ENCODE measurements at places on chromosomes 13 and 19.

DNA sequence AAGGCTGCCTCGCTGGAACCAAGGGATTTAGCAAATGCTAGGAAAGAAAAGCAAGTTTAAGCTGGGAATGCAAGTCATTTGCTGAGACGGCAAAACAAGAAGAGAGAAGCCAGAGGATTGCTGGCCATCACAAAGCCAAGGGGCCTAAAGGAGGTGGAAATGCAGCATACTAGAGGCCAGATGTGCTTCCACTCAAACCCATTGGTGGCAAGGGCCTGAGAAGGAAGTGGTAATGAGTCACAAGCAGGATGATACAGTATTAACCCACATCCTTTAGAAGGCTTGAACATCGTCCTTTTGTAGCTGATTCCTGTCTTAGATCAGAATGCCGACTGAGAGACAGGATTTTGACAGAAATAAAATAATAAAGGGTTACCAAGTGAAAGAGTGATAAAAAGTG, 68.2 kb downstream of the ITGBL1 start:
- DNase-seq: peak; percentile 25

DNA sequence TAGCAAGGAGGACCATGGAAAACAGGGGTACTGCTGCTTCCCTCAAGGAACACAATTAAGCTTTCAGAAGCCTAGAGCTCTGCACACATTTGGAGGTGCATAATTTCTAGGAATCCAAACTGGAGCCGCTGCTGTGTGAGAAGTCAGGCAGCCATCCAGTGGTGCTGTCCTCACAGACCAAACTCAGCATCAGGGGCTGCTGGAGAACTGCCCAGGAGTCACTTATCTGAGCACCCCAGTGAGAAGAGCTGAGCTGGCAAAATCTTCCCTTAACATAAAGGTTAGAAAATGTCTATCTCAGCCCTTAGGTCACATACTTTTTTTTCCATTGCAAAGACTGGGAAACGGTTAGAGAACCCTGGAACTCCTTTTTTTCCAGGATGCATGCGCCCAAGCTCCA, 72.8 kb downstream of the ATP7B start:
- DNase-seq: no peak

DNA sequence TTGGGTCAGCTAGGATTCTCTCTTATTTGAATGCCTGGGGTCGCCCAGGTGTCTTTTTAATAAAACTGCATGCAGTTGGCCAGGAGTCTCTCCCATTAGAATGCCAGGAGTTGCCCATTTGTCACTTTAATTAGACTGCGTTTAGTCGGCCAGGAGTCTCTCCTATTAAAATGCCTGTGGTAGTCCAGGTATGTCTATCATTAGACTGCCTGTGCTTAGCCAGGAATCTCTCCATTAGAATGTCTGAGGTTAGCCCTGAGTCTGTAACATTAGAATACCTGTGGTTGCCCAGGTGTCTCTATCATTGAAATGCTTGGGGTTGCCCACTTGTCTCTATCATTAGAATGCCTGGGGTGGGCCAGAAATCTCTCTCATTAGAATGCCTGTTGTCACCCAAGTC, 1470.9 kb downstream of the UQCRFS1 start:
- DNase-seq: no peak

DNA sequence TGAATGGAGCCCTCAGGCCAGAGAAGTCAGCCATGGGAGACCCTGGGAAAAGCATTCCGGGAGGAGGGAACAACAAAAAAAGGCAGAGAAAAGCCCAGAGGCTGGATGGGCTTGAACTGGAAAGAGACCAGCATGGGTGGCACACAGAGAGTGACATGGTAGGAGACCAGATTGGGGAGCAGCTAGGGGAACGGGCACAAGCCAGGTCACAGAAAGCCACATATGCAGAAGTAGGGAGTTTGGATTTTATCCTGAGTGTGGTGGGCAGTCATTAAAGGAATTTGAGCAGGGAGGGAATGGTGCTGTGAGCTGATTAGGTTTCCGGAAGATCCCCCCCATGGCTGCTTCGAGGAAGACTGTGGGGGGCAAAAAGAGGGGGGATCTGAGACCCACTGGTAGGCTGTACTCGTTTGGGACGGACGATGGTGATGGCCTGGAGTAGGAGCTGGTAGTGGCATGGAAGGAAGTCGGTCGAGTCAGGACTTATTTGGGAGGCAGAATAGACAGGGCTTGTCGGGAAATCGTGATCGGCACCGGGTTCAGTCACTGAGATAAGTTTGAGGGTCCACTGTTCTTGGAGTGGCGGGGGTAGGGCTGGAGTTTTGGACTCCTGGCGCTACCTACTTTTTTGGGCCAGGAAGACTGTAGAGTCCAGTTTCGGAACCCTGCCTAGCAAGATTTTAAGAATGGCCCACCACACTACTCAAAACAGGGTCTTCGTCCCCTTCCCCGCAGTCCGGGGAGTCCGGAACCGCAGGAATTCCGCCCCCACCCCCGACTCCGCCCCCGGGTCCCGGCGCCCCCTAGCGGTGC, 949 bp downstream of the SERTAD1 start:
- DNase-seq: peak; percentile 22

GRCh38 chr13:52793515-52794061, 54.0 kb upstream of the CNMD start:
- no peak for DNase-seq

- DNase-seq: no peak
These were observed 616 bp downstream of the CDX2 start for GRCh38 chr13:27968316-27969081.

DNA sequence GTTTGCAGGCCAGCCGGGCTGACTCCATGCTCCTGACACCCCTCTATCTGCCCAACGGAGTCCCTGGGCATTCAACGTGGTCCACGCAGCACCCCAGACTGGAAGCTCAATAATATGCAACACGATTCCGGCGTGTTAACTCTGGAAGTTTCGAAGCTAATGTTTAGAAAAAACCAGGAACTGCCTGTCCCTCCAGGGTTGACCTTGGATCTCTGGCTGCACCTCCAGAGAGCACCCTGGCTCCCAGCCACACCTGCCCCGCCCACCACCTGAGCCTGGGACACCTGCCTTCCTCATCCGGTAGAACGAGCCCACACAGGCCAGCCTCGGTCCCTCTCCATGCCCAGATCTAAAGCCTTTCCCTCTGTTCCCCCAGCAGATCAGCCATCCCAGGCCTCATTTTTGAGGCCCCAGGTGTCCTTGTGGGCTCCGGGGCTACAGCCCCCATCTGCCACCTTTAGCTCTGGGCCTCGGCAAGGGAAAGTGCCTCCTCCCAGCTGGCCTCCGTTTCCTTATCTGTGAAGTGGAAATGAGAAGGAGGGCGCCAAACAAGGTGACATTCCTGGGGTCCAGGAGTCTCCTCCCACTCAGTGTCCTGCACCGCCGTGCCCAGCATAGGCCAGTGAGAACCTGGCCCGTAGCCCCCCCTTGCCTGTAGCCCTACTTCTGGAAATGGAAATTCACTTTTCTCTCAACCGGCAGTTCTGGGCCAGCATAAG, 38.7 kb downstream of the KLF2 start:
- no peak for DNase-seq

DNA sequence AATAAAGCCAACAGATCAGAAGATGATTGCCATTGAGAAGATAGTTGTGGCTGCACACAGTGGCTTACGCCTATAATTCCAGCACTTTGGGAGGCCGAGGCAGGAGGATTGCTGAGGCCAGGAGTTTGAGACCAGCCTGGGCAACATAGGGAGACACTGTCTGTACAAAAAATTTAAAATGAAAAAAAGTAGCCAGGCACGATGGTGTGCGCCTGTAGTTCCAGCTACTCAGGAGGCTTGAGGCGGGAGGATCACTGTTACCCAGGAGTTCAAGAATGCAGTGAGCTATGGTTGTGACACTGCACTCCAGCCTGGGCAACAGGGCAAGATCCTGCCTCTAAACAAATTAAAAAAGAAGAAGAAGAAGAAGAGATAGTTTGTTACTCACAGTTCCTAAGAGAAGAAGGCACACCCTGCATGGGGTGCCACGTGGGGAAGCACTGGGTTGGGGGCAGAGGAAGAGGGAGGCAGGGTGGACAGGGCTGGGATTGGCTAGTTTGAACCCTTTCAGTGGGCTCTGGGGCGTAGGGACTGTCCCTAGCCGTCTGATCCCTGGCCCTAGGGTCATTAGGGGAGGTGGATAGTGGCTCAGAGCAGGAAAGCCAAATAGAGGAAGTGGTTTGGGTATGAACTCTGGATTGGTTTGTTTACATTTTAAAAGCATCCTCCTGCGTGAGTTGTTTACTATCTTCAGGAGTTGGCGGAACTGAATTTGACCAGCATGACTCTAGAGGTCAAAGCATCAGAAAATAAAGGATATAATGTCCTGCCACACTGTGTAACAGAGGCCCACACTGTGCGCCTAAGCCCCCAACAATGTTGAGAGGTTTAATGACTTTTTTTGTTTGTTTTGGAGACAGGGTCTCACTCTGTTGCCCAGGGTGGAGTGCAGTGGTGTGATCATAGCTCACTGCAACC, 60.5 kb upstream of the MEDAG start:
- DNase-seq: no peak

- no peak for DNase-seq
These were observed 1599.8 kb downstream of the OLFM4 start for GRCh38 chr13:54628383-54628782.

- no peak for DNase-seq
These were observed 886 bp downstream of the CRLF1 start for GRCh38 chr19:18605546-18606280.

Data from ACHN (cell line).